ENCODE measurements at places on chromosomes 3 and 15.

DNA sequence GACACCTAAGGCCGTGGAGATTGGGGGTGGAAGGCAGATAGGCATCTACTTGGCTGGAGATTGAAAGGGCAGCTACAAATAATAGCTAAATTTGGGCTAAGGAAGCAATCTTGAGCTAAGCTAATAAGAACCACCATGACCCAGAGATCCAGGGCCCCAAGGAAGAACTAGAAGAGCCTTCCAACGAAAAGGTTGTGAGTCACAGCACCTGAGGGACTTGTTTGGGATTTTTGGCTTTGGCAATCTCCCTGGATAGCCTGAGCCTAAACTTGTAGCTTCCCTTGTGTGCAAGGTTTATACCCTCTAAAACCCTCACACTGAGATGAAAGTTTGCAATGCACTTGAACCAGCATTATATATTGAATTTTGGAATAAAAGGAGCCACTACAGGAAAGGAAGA, 364.0 kb upstream of the IL12A start:
- DNase-seq, result no peak

- DNase-seq, result no peak
Measured at GRCh38 chr3:150220041-150220440, 188.1 kb upstream of the TSC22D2 start.

DNA sequence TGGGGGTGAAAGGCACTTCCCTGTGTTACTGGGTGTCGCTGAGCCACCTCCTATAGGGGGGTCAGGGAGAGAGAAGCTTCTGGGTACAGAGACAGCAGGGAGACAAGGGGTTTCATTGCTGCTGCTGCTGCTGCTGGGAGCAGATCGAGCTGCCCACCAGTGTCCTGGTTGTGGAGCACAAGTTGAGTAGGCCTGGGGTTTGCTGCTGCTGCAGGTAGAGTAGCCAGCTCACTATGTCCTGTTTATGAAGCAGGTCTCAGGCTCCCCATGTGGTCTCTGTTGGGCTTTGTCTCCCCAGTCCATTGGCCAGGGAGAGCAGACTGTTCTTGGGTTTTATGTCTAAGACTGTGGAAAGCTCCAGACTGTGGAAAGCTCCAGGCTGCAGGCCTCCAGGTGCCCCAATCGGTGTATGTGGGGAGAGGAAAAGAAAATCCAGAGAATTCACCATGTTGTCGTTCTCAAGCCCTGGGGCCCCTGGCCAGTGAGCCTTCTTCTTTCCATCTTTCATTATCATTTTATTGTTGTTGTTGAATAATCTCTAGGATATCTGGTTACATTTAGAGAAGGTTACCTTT, 157.8 kb downstream of the ADAMTS17 start:
- no peak for DNase-seq

DNA sequence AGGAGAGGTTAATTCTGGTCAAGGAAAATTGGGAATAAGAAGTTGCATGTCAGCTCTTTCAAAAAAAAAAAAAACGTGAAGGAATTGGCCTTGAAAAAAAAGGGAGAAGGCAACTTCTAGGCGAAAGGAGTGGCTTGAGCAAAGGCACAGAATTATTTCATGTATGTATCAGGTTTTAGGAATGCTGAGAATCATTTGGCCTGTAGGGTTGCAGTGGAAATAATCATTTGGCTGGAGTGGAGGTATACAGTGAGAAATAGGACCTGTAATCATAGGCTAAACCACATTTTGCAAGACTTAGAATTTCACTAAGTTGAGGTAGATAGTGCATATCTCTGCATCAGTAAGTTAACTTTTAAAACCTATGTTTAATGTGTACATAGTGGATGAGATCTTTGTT, 54.9 kb downstream of the EPHA6 start:
- no peak for DNase-seq

DNA sequence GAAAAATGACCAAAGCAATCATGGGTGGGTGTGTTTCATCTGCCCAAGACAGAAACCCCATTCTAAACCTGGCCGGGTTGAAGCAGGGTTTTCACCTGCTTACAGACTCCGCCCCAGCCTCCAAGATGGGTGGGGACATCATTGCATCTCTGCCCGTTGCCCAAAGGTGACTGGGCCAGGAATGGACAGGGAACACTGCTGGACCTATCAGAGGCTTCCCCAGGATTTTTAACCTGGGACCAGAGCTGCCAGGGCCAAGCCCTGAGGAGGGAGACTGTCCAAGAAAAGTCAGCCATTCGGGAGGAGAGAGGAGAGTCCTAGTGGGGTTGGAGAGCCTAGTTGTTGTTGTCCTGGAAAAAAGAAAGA, 109.7 kb upstream of the ALDH1A3 start:
- DNase-seq, result no peak

- no peak for DNase-seq
Measured at GRCh38 chr3:165158011-165158410, 38.2 kb downstream of the SLITRK3 start.

DNA sequence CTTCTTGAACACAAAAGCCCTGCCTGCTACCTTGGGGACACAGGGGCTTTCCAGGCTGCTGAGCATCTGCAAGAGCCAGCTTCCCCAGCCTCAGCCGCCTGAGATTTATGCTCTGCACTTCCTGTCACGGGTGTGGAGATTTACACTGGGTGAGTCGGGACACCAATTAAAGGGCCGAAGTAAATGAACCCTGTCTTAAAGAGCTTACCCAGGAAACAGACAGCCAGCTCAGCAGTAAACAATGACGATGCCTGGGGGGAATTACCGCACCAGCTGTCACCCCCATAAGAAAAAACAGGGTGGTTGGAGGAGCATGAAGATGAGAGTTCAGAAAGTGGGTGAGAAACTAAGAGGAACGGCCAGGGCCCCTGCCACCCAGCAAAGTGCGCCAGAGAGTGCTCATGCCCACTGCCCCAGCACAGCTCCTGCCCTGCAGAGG, 37.5 kb upstream of the IQSEC1 start:
- DNase-seq, result peak; percentile 20

GRCh38 chr3:86303935-86304334, 687.0 kb downstream of the VGLL3 start:
- DNase-seq, result no peak

GRCh38 chr3:158560979-158561378, 10.0 kb upstream of the MLF1 start:
- no peak for DNase-seq

- no peak for DNase-seq
Measured at GRCh38 chr15:88990185-88990679, 77.1 kb upstream of the MFGE8 start.

GRCh38 chr15:87604857-87605446, 651.6 kb downstream of the NTRK3 start:
- no peak for DNase-seq

- DNase-seq, result no peak
Measured at GRCh38 chr3:27431116-27431515, 53.1 kb downstream of the SLC4A7 start.

DNA sequence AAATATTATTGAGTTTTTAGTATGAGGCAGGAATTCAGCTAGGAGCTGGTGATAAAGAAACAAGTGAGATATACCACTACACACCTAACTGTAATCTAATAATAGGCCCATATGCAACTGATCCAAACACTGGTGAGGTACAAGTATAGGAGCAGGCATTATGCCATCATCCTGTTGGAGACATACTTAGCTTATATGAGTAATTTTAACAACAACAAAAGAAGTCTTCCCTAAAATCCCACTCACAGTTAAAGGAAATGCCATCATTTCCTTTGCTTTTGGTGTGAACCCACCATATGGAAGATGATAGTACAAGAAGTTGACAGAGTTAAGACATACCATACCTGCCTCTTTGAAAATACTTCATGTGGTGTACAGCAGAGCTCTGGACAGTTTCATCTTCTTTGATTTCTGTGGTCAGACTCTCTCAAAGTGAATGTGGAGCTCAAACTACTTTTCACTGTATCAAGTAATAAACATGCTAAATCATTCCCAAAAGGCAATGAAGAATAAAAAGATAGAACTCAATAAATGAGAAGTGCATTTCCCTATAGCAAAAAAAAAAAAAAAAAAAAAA, 85.5 kb downstream of the CD200R1L start:
- DNase-seq, result no peak

- no peak for DNase-seq
Measured at GRCh38 chr3:181713676-181714612, 2.2 kb downstream of the SOX2 start.

DNA sequence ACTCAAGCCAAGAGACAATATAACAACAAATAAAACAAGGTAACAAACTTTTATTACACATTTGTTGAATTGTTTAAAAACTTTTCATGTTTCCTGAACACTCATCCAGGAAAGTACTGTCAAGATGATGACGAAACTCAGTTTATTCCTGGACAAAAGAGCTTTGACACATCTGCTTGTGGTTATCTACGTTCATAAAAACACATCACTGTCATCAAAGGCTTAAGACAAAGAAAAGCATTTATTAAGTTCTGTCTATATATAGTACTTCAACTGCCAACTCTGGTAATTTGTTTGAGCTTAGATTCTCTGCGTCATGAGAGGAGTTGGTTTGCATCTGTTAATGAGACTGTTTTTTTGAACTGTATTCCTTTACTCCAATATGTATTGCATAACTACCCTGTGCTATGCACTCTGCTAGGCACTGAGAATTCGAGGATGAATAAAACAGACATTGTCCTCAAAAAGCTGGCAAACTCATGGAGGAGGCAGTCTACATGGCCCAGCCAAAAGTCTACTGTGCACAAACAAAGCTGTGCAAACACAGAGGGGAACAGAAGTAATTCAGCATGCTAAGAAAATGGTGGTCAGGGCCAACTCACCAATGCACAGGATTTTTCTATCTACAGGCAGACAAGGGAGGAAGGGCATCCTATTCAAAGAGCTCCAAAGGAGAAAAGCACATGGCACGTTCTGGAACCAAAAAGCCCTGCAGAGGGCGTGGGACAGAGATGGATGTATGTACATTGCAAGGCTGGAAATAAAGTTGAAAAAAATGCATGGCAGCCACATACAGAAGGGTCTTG, 21.5 kb downstream of the PLD1 start:
- DNase-seq, result no peak

Measured in right renal cortex interstitium (tissue), 3 donors.